GM12865 (cell line): ENCODE measurements at places on chromosomes 11 and 22.

- no peak for DNase-seq
Measured at GRCh38 chr22:48894064-48894671, 933.5 kb downstream of the BRD1 start.

DNA sequence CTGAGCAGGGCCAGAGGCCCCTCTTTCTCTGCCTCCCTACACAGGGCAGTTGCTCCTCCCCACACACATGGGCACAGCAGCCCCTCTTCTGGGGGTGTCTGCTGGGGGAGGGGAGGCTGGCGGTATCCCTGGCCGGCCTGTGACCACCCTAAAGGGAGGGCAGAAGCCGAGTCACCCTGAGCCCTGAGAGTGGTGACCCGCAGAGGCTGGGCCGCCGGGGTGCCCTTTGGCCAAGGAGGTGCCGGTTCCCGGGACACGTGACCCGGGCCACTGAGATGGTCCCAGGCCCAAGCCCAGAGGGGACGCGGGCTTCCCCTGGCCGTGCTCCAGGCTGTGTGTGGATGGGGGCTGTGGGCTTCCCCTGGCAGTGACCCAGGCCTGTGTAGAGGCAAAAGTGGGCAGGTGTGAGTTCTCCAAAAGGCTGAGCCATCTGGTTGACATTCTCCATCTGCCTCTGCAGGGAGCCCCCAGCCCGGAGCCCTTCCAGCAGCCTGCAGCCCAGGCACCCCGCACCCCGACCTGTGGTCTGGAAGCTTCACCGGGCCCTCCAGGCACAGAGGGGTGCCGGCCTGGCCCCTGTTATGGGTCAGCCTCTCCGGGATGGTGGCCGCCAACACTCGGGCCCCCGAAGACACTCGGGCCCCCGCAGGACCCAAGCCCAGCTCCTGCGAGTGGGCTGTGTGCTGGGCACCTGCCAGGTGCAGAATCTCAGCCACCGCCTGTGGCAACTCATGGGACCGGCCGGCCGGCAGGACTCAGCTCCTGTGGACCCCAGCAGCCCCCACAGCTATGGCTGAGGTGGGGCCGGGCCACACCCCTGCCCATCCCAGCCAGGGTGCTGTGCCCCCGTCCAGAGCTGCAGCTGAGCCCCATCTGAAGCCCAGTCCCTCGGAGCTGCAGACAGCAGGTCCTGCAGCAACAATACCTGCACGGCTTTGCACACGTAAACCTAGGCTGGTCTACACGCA, 1.0 kb downstream of the ADM2 start:
- no peak for DNase-seq

DNA sequence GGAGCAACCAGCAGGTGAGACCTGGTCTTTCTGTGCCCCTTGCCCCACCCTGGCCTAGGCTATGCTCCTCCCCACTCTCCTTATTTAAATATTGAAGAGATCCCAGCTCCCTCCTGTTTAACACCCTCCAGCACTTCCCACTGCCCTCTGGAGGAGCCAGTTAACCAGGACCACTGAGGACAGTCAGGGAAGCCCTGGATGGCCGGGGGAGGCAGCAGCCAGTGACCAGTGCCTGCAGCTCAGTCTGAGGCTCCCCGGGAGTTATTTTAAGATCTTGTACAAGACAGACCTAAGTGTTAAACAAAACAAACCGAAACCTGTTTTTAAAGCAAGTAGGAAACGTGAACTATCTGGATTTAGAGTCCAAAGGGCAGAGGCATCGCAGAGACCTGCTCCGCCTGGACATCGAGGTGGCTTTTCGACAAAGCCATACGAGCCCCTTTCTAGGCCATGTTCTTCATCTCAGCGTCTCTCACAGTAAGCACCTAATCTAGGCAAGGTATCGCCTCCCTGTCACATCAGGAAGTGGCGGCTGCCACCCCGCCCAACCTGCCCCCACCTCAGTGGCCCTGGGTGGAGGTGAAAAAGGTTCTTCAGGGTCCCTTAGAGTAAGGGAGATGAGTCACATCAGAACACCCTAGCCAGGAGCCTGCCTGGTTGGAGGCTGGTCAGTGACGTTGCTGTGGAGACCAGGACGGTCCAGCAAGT, 35.2 kb downstream of the TRMU start:
- no peak for DNase-seq

- DNase-seq = no peak
Measured at GRCh38 chr11:1650918-1651262, 21.3 kb downstream of the KRTAP5-5 start.

DNA sequence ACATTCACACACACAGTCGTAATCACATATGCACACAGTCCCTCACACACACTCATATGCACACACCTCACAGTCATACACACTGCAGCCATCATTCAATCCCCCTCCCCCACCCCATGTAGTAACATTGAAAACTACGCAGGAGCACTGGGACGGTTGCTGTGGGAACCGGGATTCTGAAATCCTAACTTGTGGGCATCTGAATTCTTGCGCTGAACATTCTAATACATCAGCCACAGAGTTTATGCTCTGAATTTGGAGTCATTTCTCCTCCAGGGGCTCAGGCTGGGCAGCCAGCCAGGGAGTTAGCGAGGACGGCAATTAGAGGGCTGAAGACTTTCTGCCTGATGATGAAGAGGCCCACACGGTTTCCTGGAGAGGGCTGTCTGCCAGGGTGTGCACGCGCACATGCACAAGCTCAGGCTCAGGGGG, 32.7 kb downstream of the CD6 start:
- no peak for DNase-seq

- no peak for DNase-seq
Measured at GRCh38 chr11:72042064-72042745, 38.1 kb downstream of the NUMA1 start.

DNA sequence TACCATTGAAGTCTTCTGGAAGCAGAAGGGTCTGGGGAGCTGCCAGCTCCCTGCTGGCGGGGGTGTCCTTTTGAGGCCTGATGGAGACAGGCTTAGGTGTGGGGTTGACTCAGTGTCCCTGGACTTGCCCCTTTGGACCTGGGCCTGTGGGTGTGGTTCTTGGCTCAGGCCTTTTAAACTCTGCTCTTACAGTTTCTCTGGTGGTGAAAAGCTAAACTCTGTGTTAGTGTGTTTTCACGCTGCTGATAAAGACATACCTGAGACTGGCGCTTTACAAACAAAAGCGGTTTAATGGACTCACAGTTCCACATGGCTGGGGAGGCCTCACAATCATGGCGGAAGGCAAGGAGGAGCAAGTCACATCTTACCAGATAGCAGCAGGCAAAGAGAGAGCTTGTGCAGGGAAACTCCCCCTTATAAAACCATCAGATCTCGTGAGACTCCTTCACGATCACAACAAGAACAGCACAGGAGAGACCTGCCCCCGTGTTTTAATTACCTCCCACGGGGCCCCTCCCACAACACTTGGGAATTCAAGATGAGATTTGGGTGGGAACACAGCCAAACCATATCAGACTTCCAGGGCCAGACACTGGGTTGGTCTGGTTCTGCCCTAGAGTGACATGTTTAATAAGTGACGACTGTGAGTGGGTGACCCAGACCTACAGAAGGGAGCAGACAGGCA, 26.5 kb downstream of the GRAMD4 start:
- no peak for DNase-seq

GRCh38 chr11:119042927-119043326, 12.2 kb upstream of the SLC37A4 start:
- DNase-seq = no peak

GRCh38 chr11:47107744-47108143, 68.9 kb downstream of the ARFGAP2 start:
- DNase-seq = no peak

DNA sequence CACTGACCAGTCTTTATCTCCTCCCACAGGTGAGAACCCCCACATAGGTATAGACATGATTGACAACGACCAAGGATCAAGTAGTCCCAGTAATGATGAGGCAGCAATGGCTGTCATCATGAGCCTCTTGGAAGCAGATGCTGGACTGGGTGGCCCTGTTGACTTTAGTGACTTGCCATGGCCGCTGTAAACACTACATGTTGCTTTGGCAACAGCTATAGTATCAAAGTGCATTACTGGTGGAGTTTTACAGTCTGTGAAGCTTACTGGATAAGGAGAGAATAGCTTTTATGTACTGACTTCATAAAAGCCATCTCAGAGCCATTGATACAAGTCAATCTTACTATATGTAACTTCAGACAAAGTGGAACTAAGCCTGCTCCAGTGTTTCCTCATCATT, 76.5 kb downstream of the BTBD10 start:
- DNase-seq = no peak

DNA sequence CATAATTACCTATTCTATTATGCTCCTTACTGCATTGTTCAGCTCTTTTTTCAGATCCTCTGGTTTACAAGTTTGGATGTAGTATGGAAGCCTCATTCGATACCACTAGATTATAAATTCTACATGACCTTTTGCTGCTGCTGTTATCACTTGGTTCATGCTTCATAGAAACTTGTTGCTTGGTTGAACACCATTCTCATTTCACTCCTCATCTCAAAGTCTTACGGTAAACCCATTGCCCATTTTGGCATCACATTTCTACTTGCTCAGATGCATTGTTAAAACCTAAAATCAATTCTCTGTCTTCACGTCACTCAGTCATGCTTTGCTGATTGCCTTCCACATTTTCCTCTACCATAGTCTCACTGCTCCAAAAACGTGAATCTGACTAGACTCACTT, 155.5 kb upstream of the DDI1 start:
- no peak for DNase-seq

DNA sequence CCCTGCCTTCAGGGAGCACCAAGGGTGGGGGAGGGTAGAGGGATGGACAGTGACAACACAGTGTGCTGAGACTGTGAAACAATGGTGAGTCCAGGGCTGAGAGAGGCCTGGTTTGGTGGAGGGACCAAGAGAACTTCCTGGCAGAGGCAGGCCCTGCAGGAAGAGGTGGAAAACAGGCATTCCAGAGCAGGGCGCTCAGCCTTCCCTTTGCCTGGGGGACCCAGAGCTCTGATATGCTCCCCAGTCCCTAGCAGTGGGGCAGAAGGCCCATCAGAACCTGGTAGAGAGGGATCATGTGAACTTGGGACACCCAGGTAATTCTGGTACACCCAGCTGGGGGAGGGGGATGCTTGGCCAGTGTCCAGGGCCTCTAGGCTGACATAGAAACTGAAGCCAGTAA, 17.2 kb upstream of the UVRAG start:
- DNase-seq = no peak
